ENCODE measurements at places on chromosomes 12 and 14.

DNA sequence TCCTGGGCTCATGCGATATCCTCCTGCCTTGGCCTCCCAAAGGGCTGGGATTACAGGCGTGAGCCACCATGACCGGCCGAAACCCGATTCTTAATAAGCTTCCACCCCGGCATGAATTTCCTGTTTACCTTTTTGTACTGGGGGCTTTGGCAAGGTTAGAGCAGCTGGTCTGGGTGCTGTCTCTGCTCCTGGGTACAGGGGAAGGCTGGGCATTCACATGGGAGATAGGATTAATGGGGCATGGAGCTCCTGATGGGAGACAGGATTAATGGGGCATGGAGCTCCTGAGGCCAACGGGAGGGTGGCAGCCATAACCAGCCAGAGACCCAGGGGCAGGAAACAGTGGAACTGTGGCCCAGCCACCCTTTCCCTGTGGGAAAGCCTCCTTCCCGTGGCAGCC is 69.5 kb upstream of the DICER1 start:
- no peak for DNase-seq

- no peak for DNase-seq
Measured at GRCh38 chr12:44873898-44874297, 2.2 kb downstream of the NELL2 start.

DNA sequence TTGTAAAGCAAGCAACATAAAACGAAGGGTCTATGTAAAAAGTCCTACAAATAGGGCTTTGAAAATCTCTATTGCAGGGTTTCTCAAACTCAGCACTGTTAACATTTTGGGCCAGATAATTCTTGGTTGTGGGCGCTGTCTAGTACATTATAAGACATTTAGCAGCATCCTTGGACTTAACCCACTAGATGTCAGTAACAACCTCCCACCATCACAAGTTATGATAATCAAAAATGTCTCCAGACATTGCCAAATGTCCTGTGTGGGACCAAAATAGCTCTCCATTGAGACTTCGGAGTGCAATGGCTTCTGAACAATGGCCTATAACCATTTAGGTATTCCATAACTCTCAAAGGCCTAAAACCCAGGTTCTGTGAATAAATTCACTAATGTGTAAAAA is 22.9 kb upstream of the DHRS7 start:
- no peak for DNase-seq

- no peak for DNase-seq
Measured at GRCh38 chr14:81682701-81683100, 149.0 kb upstream of the SEL1L start.

GRCh38 chr12:117367006-117367638 is 5.7 kb upstream of the NOS1 start:
- peak; percentile 64 for DNase-seq

- no peak for DNase-seq
Measured at GRCh38 chr14:79660053-79660939, 551.0 kb downstream of the DIO2 start.

- DNase-seq = no peak
Measured at GRCh38 chr12:43396671-43397070, 155.3 kb downstream of the ADAMTS20 start.

DNA sequence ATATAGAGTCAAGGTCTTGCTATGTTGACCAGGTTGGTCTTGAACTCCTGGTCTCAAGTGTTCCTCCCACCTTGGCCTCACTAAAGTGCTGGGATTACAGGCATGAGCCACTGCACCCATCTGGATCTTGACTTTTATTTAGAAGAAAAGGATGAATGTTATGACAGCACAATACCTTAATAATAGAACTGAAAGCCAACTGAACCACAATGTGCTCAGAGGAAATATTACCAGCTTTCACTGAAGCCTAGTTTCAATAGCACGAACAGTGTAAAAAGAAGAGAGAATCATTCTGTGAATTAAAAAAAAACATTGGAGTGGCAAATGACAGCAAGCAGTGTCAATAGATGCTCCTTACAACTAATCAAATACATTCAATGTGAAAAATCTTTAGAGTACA is 239.2 kb upstream of the RMST start:
- DNase-seq = no peak

DNA sequence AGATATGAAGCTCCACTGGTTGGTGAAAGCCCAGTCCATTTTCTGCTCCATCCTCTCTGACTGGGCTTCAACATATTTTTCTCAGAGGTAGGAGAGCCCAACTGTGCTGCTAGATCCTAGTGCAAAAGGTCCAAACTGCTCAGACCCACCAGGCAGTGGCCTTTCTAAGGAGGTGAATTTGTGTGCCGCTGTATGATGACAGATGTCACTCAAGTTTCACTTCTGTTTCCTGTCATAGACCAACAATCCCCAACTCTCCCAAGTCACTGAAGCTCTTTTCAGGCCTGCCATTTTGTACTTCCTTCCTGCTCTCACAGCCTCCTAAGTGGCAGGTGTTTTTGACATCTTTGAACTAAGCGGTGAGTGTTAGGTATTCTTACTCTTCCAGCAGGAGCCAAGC is 16.4 kb upstream of the RNASE4 start:
- DNase-seq = peak; percentile 26

GRCh38 chr12:115097416-115097815 is 413.4 kb upstream of the TBX3 start:
- DNase-seq = no peak

DNA sequence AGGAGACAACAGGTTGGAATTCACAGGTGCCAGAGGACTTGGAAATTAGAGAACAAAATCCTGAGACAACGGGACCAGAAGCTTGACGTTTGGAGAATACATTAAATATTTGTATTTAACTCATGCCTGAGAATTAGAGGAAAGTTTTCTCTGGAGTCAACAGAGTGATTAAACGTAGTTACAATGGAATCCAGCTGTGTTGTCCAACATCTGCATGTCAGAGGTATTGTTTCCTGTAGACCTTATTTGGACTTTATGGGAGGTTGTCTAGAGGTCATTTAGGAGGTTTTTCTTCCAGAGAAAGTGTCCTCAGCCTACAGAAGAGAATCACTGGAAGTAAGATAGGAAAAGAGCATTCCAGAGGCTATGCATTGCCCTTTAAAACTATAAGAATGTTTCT is 45.1 kb upstream of the RERGL start:
- no peak for DNase-seq

DNA sequence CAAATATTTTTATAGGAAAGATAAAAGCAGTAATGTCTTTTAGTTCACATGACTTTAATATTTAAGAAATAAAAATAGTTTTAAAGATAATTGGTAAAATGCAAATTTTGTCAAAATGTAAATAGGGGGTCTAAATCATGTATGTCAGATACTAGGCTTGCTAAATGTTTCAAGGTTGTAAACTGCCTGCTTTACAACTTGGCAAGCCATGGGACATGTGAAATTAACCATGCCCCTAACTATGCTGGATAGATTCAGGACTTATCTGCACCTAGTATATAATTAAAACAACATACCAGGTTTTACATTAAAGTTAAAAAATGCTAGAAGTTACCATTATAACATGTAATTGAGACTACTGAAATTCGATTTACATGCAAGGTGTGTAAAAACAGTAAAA is 537.3 kb upstream of the MIS18BP1 start:
- no peak for DNase-seq
